ENCODE measurements at places on chromosomes 5 and 9.

DNA sequence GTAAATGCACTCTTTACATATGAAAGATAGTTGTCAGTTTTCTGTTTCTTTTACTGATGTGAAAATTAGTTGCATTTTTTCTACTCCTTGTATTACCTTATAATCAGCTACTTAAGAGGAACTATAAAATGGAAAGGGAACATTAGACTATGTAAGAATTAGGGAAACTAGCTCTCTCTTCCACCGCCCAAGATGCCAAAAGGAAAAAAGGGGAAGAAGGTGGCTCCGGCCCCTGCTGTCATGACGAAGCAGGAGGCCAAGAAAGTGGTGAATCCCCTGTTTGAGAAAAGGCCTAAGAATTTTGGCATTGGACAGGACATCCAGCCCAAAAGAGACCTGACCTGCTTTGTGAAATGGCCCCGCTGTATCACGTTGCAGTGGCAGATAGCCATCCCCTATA, 15.2 kb upstream of the HOMER1 start:
- no peak for DNase-seq

DNA sequence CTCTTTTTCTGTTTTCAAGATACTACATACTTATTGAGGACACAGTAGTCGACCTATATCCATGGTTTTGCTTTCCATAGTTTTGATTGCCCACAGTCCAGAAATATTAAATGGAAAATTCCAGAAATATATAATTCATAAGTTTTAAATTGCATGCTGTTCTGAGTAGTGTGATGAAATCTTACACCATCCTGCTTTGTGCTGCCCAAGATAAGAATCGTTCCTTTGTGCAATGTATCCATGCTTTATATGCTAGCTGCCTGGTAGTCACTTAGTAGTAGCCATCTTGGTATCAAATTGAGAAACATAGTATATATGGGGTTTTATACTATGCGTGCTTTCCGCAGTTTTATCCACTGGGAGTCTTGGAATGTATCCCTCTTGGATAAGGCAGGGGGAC, 59.0 kb downstream of the CWC27 start:
- no peak for DNase-seq

DNA sequence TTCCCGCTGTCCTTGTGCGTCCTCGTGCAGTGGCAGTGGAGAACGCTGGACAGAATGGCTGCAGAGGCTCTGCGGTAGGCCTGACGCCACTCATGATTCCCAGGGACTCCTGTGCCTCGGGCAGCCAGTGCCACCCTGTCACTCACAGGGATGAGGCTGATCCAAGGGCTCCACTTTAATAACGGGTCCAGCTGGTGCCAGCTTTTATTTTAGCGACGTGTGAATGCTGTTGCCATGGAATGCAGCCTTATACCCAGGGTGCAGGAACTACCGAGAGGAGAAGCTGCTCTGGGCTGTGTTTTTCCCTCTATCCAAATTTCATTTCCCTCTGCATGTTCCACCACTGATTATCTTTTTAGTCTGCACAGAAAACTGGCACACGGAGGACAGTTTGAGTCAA, 15.8 kb upstream of the NTNG2 start:
- DNase-seq = no peak

GRCh38 chr5:93510626-93511380, 70.2 kb downstream of the NR2F1-AS1 start:
- DNase-seq = no peak

GRCh38 chr5:65199993-65200675, 281.6 kb downstream of the ADAMTS6 start:
- no peak for DNase-seq

- DNase-seq = no peak
Observed at GRCh38 chr5:19917588-19918122, 70.3 kb downstream of the CDH18 start.

DNA sequence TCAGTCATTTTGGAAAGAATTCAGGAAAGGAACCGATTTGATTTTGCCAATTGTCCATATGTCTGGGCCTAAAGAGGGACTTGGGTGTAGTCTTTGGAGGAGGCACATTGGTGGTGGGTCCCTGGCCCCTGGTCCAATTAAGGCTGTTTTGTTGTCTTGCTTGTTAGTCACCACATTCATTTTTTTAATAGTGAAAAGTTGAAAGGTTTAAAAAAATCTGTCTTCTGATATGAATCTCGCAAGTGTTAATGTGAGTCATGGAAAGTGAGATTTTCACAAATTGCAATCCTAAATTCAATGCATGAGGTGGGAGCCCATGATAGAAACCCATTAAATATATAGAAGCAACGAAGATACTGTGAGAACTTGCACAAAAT, 165.9 kb upstream of the OTULINL start:
- no peak for DNase-seq

DNA sequence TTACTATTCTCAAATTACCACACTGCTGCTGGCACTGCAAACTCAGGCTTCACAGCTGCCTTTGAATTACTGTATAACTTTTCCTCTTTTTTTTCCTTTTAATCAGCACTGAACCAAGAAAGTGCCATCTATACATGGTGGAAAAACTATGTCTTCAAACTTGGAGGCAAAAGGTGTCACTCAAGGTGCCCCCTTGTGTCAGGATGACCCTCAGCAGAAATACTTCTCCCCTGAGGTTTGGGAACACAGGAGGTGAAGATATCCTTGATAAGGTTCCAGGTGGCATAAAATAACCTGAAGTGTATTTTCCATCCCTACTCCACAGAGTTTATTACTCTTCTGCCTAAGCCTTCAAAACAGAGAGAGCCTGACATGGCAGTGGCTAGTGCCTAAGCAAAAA, 14.5 kb downstream of the FRMD3 start:
- DNase-seq = no peak

GRCh38 chr9:96115836-96116235, 186.1 kb downstream of the HSD17B3 start:
- DNase-seq = no peak

- peak; percentile 69 for DNase-seq
Observed at GRCh38 chr5:56814361-56814962, 887 bp upstream of the MAP3K1 start.

DNA sequence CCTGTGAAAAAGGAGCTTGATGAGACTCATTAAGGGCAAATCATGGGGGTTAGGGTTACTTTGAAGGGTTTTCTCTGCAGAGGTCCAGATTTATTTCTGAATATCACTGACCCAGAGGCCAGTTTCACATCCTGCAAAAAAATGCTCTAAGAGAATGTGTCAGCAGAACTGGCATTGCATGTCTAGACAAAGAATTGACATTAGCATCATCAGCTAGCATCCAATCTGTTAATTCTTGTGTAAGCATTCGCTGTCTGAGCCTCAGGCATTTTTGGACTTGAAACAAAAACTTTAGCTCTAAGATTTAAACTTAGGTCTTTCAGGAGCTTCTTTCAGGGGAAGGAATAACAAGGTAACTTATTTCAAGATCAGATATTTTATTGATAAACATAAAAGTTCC, 187.9 kb upstream of the ELL2 start:
- no peak for DNase-seq

GRCh38 chr5:178113841-178114324, 551 bp downstream of the N4BP3 start:
- no peak for DNase-seq

DNA sequence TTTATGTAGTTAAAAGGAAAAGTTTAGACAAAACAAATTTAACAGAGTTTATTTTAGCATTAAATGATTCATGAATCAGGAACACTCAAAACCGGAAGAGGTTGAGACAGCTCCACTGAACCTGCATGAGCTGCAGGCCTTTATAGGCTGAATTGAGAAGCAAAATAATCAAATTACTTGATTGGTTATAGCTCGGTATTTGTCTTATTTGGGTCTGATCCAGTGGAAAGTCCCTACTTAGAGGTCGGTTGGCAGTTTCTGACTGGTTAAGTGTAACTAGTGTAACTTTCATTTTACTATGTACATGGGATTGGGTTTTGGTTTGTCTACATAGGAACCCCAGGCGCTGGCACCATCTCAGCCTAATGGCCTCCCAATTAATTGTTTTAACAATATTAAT, 74.1 kb upstream of the PIK3R1 start:
- no peak for DNase-seq

DNA sequence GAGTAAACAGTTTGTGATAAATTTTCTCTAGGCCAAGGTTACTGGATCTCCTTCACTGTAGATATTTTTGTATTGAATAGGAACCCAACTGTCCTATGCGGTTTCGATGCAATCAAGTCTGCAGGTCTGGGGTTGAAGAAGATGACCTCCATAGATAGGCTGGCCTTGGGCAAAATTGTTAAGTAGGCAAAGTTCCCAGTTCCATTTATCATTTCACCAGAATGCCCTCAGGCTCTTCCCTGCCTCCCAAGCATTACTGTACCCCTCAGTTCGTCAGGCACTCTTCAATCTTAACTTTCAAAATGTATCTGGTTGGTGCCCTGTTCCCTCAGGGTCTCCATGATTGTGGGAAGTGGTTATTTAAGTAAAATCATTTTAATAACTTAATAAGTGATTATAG, 1802.9 kb upstream of the WWC1 start:
- no peak for DNase-seq

DNA sequence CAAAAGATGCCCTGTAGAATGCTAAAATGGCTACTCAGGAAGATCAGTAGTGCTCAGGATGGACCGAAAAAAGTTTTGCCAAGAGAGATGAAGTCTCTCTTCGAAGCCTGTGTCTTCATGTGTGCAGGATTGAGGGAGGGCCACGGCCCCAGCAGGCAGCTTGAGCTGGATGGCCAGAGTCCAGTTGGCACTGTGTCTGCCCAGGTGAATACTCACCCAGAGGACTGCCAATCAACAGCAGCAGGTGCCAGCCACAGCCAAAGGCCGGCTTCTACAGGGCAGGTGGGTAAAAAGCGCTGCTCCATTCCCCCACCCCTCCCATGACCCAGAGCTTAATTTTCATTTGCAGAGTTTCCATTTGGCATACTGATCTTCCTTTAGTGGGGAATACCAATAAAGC, 287.9 kb upstream of the ZNF608 start:
- DNase-seq = no peak

Data from right forelimb (tissue), 1 donor.